ENCODE measurements at places on chromosomes 4 and X.

DNA sequence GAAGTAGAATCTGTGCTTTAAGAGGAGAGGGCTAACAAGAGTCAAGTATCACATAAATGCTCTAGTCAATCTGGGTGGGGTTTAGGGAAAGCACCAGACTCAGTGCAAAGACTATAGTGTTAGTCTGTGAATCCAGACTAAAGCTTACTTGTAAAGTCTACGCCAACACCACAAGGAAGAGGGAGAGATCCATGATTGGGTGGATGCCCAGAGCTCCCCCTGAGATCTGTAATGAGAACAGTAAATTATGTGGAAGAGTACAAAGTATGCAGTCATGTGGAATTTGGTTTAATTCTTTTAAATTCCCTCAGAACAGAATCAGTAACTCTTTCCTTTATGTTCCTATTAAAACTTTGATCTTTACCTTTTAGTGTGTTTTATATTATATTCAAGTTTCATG lies 354.7 kb upstream of the SPANXN4 start:
- DNase-seq: no peak

GRCh38 chr4:48752726-48753125 lies 27.4 kb downstream of the FRYL start:
- DNase-seq: no peak

DNA sequence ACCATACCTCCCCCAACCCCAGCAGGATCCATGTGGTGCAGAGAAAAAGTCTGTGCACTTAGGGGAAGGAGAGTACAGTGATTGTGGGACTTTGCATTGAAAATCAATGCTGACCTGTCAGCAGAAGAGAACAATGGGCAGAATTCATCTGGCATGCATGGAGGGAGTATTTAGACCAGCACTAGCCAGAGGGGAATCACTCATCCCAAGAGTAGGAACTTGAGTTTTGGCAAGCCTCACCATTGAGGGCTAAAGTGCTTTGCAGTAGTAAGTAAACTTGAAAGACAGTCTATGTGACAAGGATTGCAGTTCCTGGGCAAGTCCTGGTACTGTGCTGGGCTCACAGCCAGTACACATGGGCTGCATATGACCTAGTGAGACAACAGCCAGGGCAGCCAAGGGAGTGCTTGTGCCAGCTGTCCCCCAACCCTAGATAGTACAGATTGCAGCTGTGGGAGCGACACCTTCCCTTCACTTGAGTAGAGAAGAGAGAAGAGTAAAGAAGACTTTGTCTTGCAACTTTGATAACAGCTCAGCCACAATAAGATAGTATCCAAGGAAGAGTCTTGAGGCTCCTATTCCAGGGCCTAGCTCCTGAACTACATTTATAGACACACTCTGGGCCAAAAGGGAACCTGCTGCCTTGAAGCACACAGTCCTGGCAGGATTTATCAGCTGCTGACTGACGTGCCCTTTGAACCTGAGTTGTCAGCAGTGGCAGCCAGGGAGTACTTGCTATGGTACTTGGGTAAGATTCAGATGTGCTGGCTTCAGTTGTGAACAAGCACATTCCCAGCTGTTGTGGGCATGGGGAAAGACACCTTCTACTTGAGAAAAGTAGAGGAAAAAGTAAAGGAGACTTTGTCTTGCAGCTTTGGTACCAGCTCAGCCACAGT lies 48.7 kb downstream of the HDX start:
- no peak for DNase-seq

DNA sequence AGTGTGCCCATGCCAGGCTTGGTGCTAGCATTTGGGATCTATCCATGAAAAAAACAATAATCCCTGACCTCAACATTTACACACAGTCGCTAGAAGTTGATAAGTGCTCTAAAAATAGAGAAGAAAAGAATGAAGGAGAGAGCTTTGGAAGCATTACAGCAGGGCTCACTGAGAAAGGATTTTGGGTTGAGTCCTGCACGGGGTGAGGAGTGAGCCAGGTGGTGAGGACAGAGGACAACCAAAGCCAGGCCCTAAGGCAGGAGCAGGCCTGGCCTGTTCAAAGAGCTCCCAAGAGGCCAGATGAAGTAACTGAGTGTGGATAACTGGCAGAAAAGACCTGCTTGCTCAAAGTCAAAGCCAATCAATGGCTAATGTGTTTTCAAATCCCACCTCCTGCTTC lies 20.7 kb upstream of the PROM1 start:
- DNase-seq: no peak

DNA sequence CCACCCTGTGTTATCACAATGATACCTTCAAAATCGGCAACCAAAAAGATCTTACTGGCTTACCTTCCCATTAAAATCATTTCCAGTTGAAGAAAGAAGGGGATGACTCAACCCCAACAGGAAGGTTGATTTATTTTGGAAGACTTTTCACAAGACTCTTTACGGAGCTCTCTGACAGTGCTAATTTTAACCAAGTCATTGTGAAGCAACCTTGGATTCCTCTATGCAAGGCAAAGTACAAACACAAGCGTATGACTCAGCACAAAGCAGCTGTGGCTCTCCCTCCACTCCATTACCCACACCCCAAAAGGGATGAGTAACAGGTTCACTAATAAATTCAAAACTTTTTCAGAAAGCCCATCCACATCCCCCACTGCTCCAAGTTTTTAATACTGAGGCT lies 213.8 kb upstream of the FGF13 start:
- no peak for DNase-seq

- no peak for DNase-seq
Observed at GRCh38 chr4:72954811-72955210, 114.7 kb downstream of the COX18 start.

DNA sequence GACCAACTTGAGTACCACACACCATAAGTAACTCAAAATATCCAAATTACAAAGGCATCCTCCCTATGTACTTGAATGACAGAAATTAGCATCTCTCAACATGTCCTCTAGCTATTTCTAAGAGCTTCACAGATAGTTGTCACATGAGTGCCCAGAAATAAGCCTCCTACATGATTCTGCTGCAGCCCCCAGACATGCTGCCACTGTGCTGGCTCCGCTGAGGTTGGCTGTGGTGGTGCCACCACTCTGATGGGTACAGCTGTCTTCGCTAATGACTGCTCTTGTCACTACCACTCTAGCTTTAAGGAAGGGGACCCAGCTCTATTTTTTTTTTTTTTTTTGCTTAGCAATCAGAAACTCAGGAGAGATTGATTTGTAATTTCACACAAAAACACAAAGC lies 256.0 kb downstream of the GRXCR1 start:
- no peak for DNase-seq

DNA sequence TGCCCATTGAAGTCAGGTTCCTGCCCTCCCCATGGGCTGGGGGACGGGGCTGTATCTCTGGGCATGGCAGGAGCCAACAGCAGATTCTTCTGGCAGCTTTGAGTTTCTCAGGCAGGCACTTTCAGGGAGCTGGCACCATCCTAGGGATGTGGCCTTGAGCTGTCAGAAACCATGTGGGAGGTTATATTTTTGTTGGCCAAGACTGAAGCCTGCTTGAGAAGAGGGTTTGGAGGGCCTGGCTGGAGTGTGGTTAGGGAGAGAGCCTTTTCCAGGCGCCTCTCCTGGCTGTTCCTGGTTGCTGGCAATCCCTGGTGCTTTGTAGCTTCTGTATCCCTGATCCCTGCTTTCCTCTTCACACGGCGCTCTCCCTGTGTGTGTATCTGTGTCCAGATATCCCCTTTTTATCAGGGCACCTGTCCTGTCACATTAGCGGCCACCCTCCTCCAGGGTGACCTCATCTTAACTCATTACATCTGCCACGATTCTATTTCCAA lies 30.6 kb upstream of the SORCS2 start:
- DNase-seq: no peak

GRCh38 chrX:43522582-43522981 lies 133.5 kb upstream of the MAOA start:
- no peak for DNase-seq

DNA sequence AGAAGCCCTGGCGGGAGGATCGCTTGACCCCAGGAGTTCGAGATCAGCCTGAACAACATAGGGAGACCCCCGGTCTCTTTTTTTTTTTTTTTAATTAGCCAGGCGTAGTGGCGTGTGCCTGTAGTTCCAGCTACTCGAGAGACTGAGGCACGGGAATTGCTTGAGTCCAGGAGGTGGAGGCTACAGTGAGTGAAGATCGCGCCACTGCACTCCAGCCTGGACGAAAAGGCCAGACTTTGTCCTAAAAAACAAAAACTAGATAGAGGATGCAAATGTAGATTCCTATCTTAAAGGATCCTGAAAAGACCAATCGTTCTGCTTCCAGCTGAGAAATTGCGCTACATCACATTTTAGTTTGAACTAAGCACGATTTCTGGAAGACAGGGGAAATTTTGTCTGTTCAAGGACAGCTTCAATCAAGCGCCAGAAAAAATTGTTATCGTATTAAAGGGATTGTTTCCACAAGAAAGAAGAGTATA lies 627 bp upstream of the HSD17B11 start:
- no peak for DNase-seq

GRCh38 chr4:32932156-32932555 lies 2212.0 kb downstream of the PCDH7 start:
- no peak for DNase-seq
